Fibroblast of skin of left quadriceps (primary cell): ENCODE measurements at places on chromosomes 7 and 10.
A peak's percentile ranks its signal among the peaks of the same experiment; 100 is the strongest.

- no peak for DNase-seq
Measured at GRCh38 chr7:123140561-123140960, 59.2 kb downstream of the SLC13A1 start.

DNA sequence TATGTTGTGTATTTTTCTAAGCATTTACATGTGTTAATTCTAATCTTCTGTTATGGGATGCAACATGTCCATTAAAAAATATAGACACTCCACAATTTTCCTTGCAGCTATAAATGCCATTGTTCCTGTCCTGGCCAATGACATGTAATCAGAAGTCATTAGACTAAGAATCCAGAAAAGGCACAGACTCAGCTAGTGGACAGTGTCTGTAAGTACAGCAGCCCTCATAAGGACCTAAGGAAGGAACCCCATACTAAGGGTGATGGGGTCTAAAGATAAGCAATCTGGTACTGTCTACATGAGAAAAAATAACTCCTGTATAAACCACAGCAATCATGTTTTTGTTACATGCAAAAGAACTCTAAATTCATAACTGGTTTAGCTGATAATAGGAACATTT, 115.9 kb downstream of the GPR85 start:
- DNase-seq, result no peak

- DNase-seq, result no peak
Measured at GRCh38 chr10:29917311-29917710, 142.1 kb downstream of the JCAD start.

GRCh38 chr10:5343979-5344378, 20.8 kb upstream of the UCN3 start:
- no peak for DNase-seq

- DNase-seq, result no peak
Measured at GRCh38 chr7:46622251-46622650, 701.2 kb upstream of the IGFBP3 start.

DNA sequence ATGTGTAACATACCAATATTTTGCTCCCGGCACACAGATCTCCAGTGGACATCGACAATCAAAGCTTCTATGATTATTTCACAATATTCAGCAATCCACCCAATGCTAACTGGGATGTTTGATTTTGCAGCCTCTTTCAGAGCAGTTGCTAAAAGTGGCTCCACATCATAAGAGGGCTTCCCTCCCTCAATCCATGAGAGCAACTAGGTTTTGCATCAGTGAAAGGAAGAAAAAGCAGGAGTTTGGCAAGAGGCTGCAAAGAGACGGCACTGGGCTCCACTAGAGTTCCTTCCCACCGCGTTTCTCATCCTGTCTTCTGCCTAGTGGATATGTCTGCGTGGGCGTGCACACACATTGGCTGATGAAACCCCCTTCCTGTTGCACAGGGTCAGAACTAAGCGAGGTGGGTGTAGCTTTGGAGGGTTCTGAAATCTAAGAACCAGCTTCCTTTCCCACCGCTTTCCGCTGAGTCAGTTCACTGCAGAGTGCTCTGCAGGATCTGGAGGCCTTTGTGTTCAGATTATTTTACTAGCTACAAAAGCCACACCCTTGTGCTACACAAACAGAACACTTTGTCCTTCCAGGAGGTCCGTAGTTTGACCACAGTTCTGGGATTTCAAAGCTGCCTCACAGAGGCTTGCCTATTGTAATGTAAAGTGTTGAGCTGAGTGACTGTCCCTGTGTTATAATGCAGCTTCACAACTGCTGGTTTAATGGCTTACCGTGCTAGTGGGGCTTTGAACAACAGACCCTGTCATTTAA, 28.1 kb downstream of the ARL4A start:
- DNase-seq, result peak; percentile 74

DNA sequence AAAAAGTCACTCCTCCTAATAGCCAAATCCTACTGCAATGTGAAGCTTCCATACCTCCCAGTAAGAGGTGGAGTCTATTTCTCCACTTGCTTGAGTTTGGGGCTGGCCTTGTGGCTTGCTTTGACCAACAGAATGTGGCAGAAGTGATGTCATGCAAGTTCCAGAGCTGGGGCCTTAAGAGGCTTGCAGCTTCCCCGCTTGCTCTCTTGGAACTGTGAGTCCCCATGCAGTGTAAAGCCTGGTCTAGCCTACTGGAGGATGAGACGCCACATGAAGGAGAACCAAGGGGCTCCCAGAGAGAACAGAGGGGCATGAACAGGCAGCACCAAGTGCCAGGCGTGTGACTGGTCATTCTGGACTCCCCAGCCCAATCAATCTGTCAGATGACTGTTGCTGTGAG, 58.6 kb upstream of the OPALIN start:
- no peak for DNase-seq

- DNase-seq, result no peak
Measured at GRCh38 chr10:77074104-77074624, 563.4 kb downstream of the KCNMA1 start.

GRCh38 chr7:156157409-156158012, 345.2 kb upstream of the SHH start:
- no peak for DNase-seq

DNA sequence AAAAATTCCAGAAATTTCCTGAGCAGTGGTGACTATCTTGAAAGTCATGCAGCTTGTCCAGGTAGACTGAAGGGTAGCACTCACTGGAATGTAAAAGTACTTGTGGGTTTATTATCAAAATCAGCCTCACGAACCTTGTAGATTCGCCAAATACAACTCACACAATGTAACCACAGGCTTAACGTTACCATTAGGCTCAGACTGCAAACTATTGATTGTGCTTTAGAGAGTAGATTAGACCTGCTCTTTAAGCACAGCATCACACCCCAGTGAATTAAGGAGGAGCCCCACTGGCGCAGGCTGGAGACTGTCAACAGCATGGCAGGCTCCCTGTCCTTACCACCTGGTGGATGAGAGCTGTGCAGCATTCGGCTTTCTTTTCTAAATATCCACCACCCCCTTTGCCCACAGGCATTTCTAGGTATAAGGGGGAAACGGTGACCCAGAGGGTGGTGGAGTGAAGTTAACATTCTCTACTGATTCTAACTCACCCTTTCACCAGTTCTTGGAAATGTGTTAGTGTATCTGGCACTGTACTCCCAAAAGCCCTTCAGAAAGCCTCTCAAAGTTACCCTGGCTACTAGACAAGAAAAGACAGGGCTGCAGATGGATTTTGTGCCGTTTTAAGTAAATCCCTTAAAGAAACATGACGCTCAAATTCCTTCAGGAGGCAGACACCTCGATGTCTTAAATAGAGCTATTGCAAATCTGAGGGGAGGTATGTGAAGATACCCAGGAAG, 56.6 kb downstream of the GSDME start:
- no peak for DNase-seq

- DNase-seq, result no peak
Measured at GRCh38 chr10:91975438-91975837, 51.9 kb downstream of the BTAF1 start.

GRCh38 chr7:67788669-67789068, 792.0 kb downstream of the TYW1 start:
- peak; percentile 17 for DNase-seq

DNA sequence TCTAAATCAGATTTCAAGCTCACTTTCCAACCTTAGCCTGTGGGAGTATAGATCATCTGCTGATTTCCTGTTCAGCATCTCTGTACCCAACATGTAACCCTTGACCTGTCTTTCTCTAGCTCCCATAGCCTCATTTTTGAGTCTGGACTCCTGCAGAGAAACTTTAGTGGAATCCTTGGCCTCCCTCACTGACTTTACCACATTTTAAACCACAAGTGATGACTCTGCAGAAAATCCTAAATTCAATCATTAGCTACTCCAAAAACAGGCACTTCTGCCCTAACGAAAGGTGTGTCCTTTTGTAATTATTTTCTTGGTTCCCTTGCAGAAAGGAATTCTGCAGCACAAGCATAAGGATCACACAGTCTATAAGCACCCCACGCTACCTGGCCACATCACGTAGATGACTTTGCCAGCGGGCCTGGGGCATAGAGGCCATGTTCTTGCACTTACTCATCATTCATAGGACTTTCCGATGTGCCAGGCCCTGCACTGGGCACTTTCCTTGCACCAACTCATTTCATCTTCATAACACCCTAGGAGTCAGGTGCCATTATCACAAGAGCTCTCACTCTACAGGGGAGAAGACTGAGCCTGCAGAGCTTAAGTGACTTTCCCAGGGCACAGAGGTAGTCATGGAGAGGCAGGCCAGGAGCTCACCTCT, 57.2 kb upstream of the OPALIN start:
- DNase-seq, result no peak

- no peak for DNase-seq
Measured at GRCh38 chr10:130864961-130865818, 446.3 kb downstream of the TCERG1L start.

DNA sequence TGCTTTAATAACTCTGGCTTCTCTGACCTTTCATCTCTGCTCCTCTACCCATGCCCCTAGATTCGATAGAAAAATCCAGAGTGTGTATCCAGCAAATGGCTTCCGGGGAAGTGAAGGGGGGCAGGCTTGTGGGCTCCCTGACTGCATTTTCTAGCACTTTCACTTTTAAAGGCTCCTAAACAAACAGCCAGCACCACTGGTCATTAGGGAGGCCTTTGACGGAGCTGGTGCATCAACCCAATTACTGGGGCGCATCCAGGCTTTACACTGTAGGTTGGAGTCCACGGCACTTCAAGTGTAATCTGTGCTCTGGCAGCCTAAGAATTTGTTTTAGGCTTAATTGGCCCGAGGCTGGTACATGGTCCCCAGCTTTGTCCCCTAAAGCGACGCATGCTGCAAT, 291.9 kb downstream of the GFRA1 start:
- DNase-seq, result no peak

GRCh38 chr7:158125721-158126120, 461.9 kb downstream of the PTPRN2 start:
- no peak for DNase-seq

DNA sequence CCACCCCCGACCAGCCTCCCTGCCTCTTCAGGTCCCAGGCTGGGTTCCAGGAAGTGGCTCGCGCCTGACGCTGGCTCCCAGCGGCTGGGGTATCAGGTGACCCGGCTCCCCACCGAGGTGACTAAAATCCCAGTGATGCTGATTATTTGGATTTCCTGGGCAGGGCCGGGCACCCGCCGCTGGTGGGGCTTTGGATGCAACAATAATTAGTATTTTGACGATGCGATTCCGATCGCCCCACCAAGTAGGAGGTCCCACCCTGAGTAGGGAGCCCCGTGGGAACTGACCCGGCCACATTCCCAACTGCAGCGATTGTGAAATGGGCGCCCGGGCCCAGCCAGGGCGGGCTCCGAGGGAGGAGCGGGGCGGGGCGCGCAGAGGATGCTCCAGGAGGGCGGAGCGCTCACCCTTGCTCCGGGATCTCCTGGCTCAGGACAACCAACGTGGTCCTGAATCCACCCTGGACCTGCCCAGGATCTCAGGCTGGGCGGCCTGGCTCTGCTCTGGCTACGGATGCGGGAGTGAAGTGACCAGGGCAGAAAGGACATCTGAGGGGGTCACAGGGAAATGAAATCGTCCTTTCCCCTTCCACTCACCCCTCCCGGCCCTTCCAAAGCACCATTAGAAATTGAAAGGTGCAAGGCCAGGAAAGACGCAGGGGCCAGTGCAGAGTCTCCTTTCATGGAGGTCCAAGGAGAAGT, 32.6 kb downstream of the DUSP5 start:
- no peak for DNase-seq

DNA sequence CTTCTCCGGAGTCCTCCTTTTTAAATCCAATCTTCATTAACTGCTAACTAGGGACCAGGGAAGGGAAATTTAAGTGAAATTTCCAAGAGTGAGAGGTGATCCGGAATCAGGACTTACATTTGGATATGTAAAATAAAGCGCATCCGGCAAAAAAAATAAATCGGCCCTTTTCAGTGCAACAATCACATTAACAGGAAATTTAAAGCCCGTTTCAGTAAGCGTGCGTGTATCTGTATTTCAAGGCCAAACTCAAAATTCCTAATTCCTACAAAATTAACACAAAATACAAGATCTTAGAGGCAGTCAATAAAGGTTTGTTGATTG, 771 bp downstream of the DNAJC9 start:
- DNase-seq, result no peak

- DNase-seq, result no peak
Measured at GRCh38 chr10:21195252-21195651, 298.1 kb upstream of the NEBL start.

- DNase-seq, result no peak
Measured at GRCh38 chr10:21194510-21194993, 297.4 kb upstream of the NEBL start.

DNA sequence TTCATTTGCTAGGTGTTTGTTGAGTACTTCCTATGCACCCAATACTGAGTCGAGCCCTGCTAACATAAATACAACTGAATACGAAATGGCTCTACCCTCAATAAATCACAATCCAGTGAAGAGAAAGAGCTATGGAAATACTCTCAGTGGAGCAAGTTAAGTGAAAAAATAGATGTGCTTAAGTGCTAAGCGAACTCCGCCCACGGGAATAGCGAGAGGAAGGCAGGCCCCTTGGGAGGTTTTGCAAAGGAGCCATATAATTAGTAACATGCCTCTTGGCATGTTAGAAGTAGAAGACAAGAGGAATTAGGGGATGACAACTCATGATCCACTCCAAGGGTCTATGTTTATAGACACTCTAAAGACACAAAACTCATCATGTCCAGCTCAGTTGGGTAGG, 42.8 kb upstream of the TSPAN33 start:
- no peak for DNase-seq

- DNase-seq, result no peak
Measured at GRCh38 chr7:134966691-134967090, 19.6 kb upstream of the AGBL3 start.

DNA sequence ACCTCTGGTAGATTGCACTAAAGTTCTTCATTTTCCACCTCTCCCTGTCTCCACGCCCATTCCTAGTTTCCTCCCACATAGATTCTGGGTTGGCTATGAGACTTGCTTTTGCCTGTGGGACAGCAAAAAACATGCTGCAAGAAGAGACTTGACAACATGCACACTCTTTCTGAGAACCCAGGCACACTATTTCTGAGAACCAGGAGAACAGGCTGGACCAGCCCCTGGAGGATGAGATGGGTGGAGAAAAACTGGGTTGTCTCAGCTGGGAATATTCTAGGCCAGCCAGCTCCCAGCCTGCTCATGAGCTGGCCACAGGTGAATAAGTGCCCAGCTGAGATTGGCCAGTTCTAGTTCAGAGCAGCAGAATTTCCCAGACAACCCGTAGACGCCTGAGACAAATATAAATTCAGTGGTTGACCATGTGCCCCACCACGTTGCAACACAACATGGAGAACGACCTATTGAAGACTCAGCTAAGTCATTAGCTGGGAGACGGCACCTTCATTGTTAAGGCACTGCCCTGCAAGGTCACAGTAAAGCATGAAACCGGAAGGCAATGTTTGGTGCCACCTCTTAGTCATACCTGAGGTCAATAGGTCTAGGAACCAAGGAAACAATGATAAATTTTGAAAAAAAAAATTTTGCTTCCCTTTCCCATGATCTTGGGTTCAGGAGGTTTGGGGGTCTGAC, 92.7 kb upstream of the AKR1E2 start:
- DNase-seq, result no peak
